Activated naive CD8-positive, alpha-beta T cell treated with anti-CD3 and anti-CD28 coated beads for 36 hours (primary cell): ENCODE measurements at places on chromosomes 12 and 14. TPM values are rescaled to one million over a fixed set of nuclear protein-coding genes. Genes with fewer than 3 reads are reported as not detected.

The DIO2 gene
- not detected for total RNA-seq

DNA sequence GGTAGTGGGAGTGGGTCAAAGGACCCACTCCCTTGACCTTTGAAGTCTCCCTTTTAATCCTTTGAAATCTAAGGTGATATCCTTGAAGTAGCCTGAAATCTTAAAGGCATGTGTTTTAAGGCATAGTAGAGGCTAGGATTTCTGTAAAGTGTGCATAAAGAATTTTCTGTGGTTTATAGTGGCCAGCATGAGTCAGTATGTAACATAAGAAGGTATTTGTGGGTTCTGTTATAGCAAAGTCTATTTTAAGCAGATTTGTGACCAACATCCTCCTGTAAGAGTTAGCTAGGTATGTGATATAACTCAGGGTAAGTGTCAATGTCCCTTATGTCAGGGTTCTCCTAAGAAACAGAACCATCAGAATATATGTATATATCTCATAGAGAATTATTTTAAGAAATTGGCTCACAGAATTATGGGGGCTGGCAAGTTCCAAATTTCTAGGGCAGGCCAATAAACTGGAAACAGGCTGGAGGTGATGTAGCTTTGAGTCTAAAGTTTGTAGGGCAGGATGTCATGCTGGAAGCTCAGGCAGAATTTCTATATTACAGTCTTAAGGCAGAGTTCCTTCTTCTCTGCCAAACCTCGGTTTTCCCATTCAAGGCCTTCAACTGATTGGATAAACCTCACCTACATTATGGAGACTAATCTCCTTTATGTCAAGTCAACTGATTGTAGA, 18.7 kb upstream of the EPYC start:
- DNase-seq: no peak
- H3K36me3 ChIP-seq: no peaks in the 10 kb centered on the region
- no peaks in the 10 kb centered on the region for H3K27me3 ChIP-seq
- H3K27ac ChIP-seq: no peak overlapping the region

The TBX3 gene
- total RNA-seq: not detected

The DTX3 gene
- 20.2 TPM for total RNA-seq

The OAS1 gene
- total RNA-seq: 34.9 TPM

GRCh38 chr14:95269493-95269892, 50.2 kb downstream of the CLMN start:
- H3K27ac ChIP-seq: no peak overlapping the region
- no peaks in the 10 kb centered on the region for H3K36me3 ChIP-seq
- peaks cover 35% of the 10 kb centered on the region for H3K4me1 ChIP-seq
- H3K4me3 ChIP-seq: no peak overlapping the region

GRCh38 chr14:105075379-105076295, 10.4 kb upstream of the GPR132 start:
- peaks cover 25% of the 10 kb centered on the region for H3K4me1 ChIP-seq
- no peaks in the 10 kb centered on the region for H3K36me3 ChIP-seq

GRCh38 chr12:70722584-70723343, 85.5 kb upstream of the PTPRB start:
- H3K36me3 ChIP-seq: no peaks in the 10 kb centered on the region
- H3K4me1 ChIP-seq: peaks cover 3% of the 10 kb centered on the region
- H3K27me3 ChIP-seq: peaks cover 17% of the 10 kb centered on the region
- H3K27ac ChIP-seq: no peak overlapping the region

DNA sequence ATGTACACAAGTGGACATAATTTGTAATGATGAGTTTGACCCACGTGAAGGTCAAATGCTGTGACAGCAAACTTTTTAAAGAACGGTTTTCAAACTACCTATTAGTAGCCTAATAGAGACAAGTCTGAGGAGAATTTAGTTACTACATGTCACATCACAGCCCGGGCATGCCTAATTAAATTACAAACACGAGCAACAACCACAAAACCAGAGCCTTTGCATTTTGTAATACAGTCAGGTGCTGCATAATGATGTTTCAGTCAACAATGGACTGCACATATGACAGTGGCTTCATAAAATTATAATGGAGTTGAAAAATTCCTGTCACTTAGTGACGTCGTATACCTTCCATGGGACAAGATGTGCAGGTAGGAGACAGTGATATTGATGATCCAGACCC, 274.5 kb downstream of the DACT1 start:
- no peaks in the 10 kb centered on the region for H3K36me3 ChIP-seq
- no peaks in the 10 kb centered on the region for H3K4me1 ChIP-seq
- no peak for DNase-seq
- H3K4me3 ChIP-seq: no peak overlapping the region

The MYH6 gene
- total RNA-seq: not detected

The ZNF10 gene
- 7.2 TPM for total RNA-seq

- no peak for DNase-seq
- H3K27ac ChIP-seq: no peak overlapping the region
- H3K4me3 ChIP-seq: no peak overlapping the region
- peaks cover 9% of the 10 kb centered on the region for H3K36me3 ChIP-seq
Measured at GRCh38 chr14:102729825-102730224, 47.4 kb upstream of the TRAF3 start.

DNA sequence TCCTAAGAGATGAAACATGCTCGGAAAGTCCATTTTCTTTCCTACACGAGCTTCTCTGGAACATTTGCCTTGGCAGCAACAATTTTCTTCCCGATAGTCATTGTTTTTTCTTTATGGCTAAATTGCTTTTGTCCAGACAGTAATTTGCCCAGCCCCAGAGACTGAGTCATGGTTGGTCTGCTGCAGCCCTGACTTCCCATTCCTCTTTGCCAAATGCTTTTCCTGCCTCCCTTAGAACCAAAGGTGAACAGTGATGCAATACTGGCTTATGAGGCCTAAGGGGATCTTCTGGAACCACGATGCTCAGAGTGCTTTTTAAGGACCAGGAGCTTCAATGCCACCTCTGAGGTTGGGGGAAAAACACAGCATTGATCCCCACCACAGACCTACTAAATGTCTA, 1599.6 kb upstream of the TMEM132C start:
- H3K4me1 ChIP-seq: no peaks in the 10 kb centered on the region
- no peaks in the 10 kb centered on the region for H3K36me3 ChIP-seq
- no peak overlapping the region for H3K4me3 ChIP-seq
- no peaks in the 10 kb centered on the region for H3K27me3 ChIP-seq
- H3K27ac ChIP-seq: no peak overlapping the region
- no peak for DNase-seq

DNA sequence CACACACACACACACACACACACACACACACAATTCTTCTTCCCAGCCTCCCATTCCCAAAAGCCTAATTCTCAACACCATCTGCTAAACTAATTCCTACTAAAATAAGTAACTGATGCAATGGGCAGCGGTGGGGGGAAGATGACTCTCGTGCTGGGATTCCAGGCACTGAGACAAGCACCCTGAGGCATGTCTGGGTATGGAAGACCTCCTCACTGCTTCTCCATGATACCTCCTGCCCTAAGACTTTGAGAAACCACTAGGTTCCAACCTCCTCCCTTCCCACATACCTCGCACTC, 789 bp upstream of the VWF start:
- no peaks in the 10 kb centered on the region for H3K36me3 ChIP-seq
- H3K4me3 ChIP-seq: no peak overlapping the region
- H3K27ac ChIP-seq: no peak overlapping the region
- H3K27me3 ChIP-seq: no peaks in the 10 kb centered on the region
- no peak for DNase-seq

DNA sequence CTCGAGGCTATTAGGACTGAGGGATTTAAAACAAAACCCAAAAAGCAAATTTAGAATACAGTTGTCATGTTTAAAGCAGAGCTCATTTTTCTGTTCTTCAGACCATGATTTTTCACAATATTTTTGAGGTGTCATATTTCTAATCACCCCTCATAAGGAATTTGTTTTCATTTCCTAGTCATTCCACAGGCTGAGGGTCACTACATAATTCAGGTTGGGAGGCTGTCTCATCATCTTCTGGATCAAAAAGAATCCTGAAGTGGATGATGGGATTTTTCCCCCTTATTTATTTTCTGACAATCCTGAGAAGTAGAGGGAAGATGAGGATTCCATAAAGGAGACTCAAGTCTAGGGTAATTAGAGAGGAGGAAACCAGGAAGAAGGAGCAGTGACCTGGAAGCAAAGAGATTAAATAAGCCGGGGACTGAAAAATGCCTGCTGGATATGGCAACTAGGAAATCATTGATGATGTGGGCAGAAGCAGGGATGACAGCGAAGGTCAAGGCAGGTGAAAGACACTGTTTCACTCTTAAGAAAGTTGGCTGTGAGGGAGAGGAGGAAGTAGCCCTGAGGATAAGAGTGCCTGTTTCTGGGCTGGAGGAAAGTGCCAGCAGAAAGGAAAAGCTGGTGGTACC, 9.0 kb upstream of the PCNX1 start:
- no peak overlapping the region for H3K4me3 ChIP-seq
- H3K27ac ChIP-seq: no peak overlapping the region
- H3K27me3 ChIP-seq: peaks cover 3% of the 10 kb centered on the region
- peaks cover 45% of the 10 kb centered on the region for H3K4me1 ChIP-seq
- no peaks in the 10 kb centered on the region for H3K36me3 ChIP-seq

- H3K27me3 ChIP-seq: no peaks in the 10 kb centered on the region
- H3K4me3 ChIP-seq: no peak overlapping the region
- no peaks in the 10 kb centered on the region for H3K36me3 ChIP-seq
- H3K27ac ChIP-seq: no peak overlapping the region
- DNase-seq: no peak
Measured at GRCh38 chr12:6394398-6394797, 10.4 kb downstream of the LTBR start.

DNA sequence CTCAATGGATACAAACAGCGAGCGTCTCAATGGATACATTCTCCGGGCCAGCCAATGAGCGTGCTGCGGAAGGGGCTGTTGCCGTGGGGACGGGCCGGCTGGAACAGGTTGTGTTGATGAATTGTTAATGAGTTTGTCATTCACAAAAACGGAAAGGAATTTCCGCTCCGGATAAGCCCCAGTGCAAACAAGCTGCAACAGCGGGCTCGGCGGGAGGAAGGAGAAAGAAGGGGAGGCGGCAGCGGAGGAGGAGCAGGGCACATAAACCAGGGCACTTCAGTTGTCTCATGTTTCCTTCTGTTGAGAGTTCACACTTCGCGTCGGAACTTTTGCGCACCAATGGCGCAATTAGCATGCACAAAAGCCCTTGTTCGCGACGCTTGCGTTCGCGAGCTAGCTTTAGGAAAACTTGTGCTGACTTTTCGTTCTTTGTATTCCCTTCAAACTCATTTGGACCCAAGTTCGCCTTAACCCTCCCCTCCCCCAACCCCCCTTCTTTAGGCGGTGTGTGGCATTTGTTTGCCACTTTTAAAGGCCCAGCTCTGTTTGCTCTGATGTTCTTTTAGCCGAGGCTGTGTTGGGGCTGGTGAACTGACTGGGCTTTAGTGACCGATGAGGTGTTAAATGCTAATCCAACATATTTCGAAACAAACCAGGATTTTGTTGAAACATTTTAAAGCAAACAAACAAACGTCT, at the start of gene DUSP6:
DUSP6 (minus strand) TSS at position 10 of the 696 bp plus-strand sequence. CDS start 462 bp downstream, outside the sequence.
- peak; percentile 90 for DNase-seq
- H3K4me3 ChIP-seq: peak within 1 kb of the TSS; percentile 89
- H3K4me1 ChIP-seq: peaks cover 49% of the 10 kb centered on the region
- peak within 1 kb of the TSS; percentile 91 for H3K27ac ChIP-seq
- peaks cover 28% of the 10 kb centered on the region for H3K27me3 ChIP-seq

DNA sequence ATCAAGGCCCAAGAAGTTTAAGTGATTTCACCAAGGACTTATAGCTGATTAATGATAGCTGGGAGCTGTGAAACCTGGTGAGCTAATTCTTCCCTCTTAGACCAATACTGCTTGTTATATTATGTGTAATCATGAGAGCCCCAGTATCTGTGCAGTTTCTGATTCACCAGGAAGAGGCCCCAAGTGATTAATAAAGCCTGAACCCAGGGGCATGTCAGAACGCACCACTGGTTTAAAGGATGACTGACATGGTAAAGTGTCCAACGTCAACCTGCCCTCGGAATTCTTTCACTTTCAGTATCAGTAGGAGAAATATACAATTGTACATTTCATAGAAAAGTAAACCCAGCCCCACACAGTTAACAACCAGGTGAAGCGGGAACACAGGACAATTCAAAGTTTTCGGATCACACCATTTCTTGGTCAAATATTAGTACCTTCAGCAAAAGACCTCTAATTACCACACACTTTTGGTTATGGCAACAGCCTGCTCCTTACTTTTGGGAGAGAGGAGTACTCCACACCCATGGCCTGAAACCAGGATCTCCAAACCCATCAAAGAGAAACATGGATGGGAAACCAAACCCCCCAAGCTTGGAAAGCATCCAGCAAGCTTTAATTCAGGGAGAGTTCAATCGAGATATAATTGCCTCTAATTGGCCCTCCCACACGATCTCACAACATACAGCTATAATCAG, 28.5 kb downstream of the TMCC3 start:
- no peaks in the 10 kb centered on the region for H3K27me3 ChIP-seq
- peak; percentile 56 for DNase-seq
- H3K4me1 ChIP-seq: peaks cover 16% of the 10 kb centered on the region
- H3K4me3 ChIP-seq: peak overlapping the region; percentile 22
- peak overlapping the region; percentile 78 for H3K27ac ChIP-seq

- H3K27me3 ChIP-seq: peaks cover 7% of the 10 kb centered on the region
- no peak for DNase-seq
- no peaks in the 10 kb centered on the region for H3K36me3 ChIP-seq
- H3K27ac ChIP-seq: no peak overlapping the region
Measured at GRCh38 chr12:52876372-52876771, 27.6 kb upstream of the KRT78 start.

- peaks cover 3% of the 10 kb centered on the region for H3K36me3 ChIP-seq
- H3K27me3 ChIP-seq: no peaks in the 10 kb centered on the region
- H3K27ac ChIP-seq: no peak overlapping the region
- H3K4me1 ChIP-seq: no peaks in the 10 kb centered on the region
- DNase-seq: peak; percentile 51
Measured at GRCh38 chr14:104341532-104342434, 203.4 kb downstream of the KIF26A start.

The CLEC1B gene
- not detected for total RNA-seq

DNA sequence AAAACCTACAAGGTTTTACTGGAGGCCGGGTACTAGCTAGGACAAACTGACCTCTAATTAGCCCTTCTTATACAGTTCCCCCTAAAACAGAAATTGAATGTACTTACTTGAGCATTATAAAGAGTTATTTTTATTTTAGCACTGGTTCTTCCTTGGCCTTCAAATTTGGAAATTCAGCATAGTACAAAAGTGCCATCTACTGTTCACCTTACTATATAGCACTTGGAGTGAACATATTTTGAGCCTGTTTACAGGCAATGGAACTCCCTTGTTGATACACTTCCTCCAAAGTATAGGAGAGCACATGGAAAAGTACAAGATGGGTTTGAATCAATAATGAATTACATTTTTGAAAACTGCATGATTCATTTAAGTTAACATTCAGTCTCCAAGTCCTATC, 3.9 kb upstream of the POC1B start:
- no peak overlapping the region for H3K27ac ChIP-seq
- no peaks in the 10 kb centered on the region for H3K27me3 ChIP-seq
- H3K4me3 ChIP-seq: no peak overlapping the region
- DNase-seq: no peak

DNA sequence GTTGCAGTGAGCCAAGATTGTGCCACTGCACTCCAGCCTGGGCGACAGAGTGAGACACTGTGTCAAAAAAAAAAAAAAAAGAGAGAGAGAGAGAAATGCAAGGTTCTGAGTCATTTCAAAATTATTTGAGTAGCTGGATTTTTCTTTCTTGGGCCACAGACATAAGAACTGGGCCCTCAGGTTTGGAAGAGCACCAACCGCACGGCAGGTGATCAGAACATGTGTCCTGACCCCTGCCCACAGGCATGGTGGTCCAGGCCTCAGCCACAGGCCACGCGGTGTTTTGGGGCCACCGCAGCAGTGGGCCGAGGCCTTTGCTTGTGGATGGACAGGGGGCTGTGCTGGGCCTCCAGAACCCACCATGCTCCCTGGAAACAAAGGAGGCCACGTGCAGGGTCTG, 126.7 kb downstream of the CALM1 start:
- no peak overlapping the region for H3K27ac ChIP-seq
- no peaks in the 10 kb centered on the region for H3K4me1 ChIP-seq
- H3K4me3 ChIP-seq: no peak overlapping the region
- peaks cover 3% of the 10 kb centered on the region for H3K27me3 ChIP-seq
- DNase-seq: no peak
